Aorta (tissue), 5 donors: ENCODE measurements at places on chromosomes 11 and 22. TPM values are rescaled to one million over a fixed set of nuclear protein-coding genes. Genes with fewer than 3 reads are reported as not detected.
A peak's percentile ranks its signal among the peaks of the same experiment; 100 is the strongest.

The SYVN1 gene
- total RNA-seq, result 50.2 TPM

DNA sequence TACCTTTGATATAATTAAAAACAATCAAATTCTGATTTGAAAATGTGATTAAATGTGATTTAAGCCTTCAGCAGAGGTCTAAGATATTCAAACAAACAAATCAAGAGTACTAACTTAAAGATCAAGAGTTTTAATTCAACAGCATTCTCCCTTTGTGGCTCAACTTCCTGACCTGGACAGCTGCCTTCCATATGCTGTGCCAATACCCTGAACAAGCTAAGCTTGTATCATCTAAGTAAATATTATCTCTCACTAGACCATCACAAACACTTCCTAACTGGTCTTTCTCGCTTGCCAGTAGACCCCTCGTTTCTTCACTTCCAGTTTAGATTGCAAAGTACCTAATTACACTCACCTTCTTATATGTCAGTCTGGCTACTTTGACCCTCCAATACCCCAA lies 35.9 kb upstream of the P4HA3 start:
- no peaks in the 10 kb centered on the region for H3K4me1 ChIP-seq
- no peaks in the 10 kb centered on the region for H3K27me3 ChIP-seq
- H3K27ac ChIP-seq, result no peak overlapping the region
- DNase-seq, result no peak
- no peaks in the 10 kb centered on the region for H3K36me3 ChIP-seq
- H3K4me3 ChIP-seq, result no peak overlapping the region

DNA sequence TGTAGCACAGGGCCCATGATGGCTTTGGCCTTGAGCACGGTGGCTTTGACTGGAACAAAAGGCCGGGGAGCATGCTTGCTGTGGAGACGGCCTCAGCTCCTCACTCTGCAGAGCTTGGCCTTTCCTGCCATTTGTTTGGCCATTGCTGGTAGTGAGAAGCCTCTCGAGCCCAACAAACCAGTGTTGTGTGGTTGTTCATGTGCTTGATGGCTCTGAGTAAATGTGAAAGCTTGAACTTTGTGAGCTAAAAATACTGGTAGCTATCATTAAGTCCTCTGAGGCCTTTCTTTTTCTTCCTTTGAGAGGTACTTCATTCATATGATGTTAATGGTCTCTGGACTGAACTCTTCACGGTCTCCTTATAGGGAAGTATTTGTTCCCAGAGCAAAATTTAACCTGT lies 39.6 kb downstream of the NAT10 start:
- peaks cover 6% of the 10 kb centered on the region for H3K36me3 ChIP-seq
- no peaks in the 10 kb centered on the region for H3K4me1 ChIP-seq
- peak; percentile 53 for DNase-seq
- no peaks in the 10 kb centered on the region for H3K27me3 ChIP-seq
- H3K27ac ChIP-seq, result no peak overlapping the region

GRCh38 chr11:29018631-29019030 lies 910.4 kb downstream of the METTL15 start:
- no peak overlapping the region for H3K4me3 ChIP-seq
- H3K27me3 ChIP-seq, result no peaks in the 10 kb centered on the region
- DNase-seq, result no peak
- peaks cover 2% of the 10 kb centered on the region for H3K4me1 ChIP-seq

- no peaks in the 10 kb centered on the region for H3K36me3 ChIP-seq
- H3K27ac ChIP-seq, result no peak overlapping the region
- no peaks in the 10 kb centered on the region for H3K4me1 ChIP-seq
- no peak for DNase-seq
Observed at GRCh38 chr11:103170865-103171264, 61.6 kb downstream of the DYNC2H1 start.

DNA sequence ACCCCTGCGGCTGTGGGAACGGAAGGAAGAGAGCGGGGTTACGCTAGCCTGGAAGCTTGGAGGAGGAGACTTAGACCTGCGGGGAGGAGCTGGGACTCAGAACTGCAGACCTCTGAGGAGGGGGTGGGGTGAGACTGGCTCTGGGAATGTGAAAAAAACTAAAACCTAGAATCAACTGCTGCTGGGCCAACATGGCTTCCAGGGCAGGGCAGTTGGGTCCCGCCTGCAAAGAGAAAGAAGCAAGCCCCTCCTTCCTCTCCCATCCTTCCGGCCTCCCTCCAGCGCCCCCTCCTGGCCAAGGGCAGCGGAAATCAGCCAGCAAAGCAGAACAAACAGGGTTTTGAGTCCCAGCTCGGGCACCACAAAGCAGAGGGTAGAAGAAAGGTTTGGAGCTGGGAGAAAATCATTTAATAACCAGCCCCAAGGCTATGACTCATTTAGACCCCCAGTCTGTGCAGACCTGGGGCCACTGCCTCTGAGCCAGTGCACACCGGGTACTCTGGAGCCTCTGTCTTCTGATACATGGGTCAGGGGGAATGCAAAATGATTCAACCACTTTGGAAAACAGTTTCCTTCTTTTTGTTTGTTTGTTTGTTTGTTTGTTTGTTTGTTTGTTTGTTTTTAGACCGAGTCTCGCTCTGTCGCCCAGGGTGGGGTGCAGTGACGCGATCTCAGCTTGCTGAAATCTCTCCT lies 7.3 kb upstream of the NCF4 start:
- H3K27ac ChIP-seq, result no peak overlapping the region
- H3K36me3 ChIP-seq, result no peaks in the 10 kb centered on the region
- DNase-seq, result peak; percentile 89
- H3K4me3 ChIP-seq, result no peak overlapping the region

DNA sequence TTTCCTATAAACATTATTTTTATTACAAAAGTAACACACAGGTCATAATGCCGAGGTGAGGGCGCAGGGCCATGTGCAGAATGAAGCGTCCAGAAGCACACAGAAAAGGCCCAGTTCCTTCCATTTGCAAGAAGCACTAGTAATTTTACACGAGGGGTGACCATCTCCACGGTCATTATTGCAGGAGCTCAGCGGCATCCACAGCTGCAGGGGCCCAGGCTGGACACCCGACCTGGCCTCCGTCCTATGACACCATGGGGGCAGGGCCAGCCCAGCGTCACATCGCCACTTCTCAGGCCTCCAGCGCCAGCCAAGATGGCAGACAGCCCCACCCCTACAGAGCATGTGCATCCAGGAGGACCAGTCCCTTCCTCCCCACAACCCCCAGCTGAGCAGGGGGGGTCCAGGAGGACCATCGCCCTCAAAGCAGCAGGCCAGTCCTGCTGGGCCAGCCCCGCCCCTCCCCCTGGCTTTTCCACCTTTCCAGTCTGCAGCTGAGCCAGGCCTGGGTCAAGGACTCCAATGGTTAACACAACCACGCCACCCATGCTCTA lies 3.5 kb downstream of the IGF2 start:
- H3K27me3 ChIP-seq, result no peaks in the 10 kb centered on the region
- H3K36me3 ChIP-seq, result no peaks in the 10 kb centered on the region
- H3K4me3 ChIP-seq, result no peak overlapping the region
- no peaks in the 10 kb centered on the region for H3K4me1 ChIP-seq
- DNase-seq, result peak; percentile 36

The RIMBP3C gene
- 0.32 TPM for total RNA-seq

DNA sequence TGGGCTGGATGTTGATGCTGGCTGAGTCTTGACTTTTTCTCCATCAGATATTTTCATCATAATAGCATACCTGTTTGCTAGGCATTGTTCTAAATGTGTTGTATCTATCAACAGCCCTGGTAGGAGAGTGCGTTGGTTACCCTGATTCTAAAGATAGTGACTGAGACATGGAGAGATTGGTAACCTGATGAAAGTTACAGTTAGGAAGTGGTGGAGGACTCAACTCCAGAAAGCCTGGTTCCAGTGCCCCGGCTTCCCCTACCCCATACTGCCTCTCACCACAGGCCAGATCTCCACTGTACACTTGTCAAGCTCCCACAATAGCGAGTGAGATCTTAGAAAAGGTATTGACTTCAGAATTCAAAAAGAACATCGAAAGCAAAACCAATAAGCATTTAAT lies 22.8 kb upstream of the RELT start:
- peaks cover 3% of the 10 kb centered on the region for H3K4me1 ChIP-seq
- no peaks in the 10 kb centered on the region for H3K27me3 ChIP-seq
- no peaks in the 10 kb centered on the region for H3K36me3 ChIP-seq
- no peak for DNase-seq
- H3K4me3 ChIP-seq, result no peak overlapping the region
- no peak overlapping the region for H3K27ac ChIP-seq

The ISX gene
- total RNA-seq, result not detected

GRCh38 chr11:20601221-20601914 lies 2.0 kb downstream of the SLC6A5 start:
- H3K4me3 ChIP-seq, result no peak overlapping the region
- H3K27ac ChIP-seq, result no peak overlapping the region
- no peak for DNase-seq
- H3K4me1 ChIP-seq, result no peaks in the 10 kb centered on the region

The FAR1 gene
- total RNA-seq, result 67.1 TPM

The KRTAP5-8 gene
- total RNA-seq, result 0.42 TPM

DNA sequence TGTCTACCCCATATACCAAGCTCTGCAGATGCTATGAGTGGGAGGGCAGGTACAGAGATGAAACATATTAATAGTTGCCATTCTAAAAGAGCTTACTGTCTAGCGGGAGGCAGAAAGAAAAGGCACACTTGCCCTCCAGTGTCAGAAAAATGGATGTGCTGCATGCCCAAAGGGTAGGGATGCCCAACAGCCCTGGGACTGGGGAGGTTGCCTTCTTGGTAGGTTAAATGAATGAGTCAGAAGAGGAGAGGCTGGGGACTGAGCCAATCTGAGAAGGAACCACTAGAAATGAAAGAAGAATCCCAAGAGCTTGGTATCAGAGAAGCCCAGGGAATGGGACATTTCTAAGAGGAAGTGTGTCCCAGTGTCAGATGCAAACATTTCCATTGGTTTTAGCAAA lies 1.2 kb downstream of the BIRC3 start:
- H3K27me3 ChIP-seq, result no peaks in the 10 kb centered on the region
- H3K4me1 ChIP-seq, result peaks cover 13% of the 10 kb centered on the region
- H3K36me3 ChIP-seq, result no peaks in the 10 kb centered on the region
- H3K4me3 ChIP-seq, result no peak overlapping the region
- DNase-seq, result no peak

The CYP2D6 gene
- total RNA-seq, result 1.1 TPM

The AAMDC gene
- total RNA-seq, result 28.4 TPM

The SGSM1 gene
- total RNA-seq, result 9.5 TPM

- DNase-seq, result no peak
- H3K27ac ChIP-seq, result no peak overlapping the region
- no peaks in the 10 kb centered on the region for H3K36me3 ChIP-seq
- H3K4me3 ChIP-seq, result no peak overlapping the region
- no peaks in the 10 kb centered on the region for H3K4me1 ChIP-seq
Observed at GRCh38 chr11:106917973-106918372, 100.3 kb downstream of the GUCY1A2 start.

The PRR5L gene
- total RNA-seq, result 15.3 TPM

The NEFH gene
- 0.63 TPM for total RNA-seq

DNA sequence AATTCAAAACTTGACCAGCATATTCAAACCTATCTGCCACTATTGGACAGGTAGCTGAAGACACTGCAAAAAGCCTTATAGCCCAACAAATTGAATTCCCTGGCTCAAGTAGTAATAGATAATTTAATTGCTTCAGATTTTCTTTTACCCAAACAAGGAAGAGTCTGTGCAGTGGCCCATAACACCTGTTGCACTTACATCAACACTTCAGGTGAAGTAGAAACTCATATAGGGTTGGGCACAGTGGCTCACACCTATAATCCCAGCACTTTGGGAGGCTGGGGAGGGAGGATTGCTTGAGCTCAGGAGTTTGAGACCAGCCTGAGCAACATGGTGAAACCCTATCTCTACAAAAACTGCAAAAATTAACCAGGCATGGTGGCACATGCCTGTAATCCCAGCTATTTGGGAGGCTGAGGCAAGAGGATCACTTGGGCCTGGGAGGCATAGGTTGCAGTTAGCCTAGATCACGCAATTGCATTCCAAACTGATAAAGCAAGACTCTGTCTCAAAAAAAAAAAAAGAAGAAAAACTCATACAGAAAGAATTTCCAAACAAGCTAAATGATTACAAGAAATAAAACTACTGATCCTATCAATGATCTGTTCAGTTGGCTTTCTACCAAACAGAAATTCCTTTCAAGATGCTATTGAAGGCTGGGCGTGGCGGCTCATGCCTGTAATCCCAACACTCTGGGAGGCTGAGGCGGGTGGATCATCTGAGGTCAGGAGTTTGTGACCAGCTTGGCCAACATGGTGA lies 9.5 kb downstream of the FOLR3 start:
- no peak overlapping the region for H3K4me3 ChIP-seq
- no peaks in the 10 kb centered on the region for H3K4me1 ChIP-seq
- H3K27me3 ChIP-seq, result no peaks in the 10 kb centered on the region

DNA sequence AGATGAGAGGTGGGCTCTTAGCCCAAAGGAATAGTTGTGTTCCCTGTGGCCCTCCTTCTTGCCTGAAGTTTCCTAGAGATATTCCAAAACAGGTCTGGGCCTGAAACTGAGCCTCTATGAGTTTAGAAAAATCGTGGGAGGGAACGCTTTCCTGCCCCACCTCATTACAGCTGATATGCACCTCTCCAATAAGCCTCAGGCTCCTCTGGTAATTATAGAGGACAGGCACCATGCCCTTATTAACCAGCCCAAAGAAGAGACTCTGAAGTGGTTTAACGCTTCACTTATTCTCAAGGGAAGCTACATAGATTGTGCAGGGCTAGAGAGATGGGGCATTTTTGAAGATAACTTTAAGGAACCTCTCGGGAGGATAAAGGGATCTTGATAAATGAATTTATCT lies 3.4 kb upstream of the MPZL2 start:
- no peak for DNase-seq
- H3K36me3 ChIP-seq, result no peaks in the 10 kb centered on the region
- H3K4me3 ChIP-seq, result no peak overlapping the region
- no peak overlapping the region for H3K27ac ChIP-seq

GRCh38 chr11:2526808-2527381 lies 82.1 kb downstream of the KCNQ1 start:
- H3K27me3 ChIP-seq, result no peaks in the 10 kb centered on the region
- H3K36me3 ChIP-seq, result no peaks in the 10 kb centered on the region
- no peak overlapping the region for H3K27ac ChIP-seq
- DNase-seq, result peak; percentile 83

The TRIM48 gene
- not detected for total RNA-seq

The ELF5 gene
- total RNA-seq, result not detected

DNA sequence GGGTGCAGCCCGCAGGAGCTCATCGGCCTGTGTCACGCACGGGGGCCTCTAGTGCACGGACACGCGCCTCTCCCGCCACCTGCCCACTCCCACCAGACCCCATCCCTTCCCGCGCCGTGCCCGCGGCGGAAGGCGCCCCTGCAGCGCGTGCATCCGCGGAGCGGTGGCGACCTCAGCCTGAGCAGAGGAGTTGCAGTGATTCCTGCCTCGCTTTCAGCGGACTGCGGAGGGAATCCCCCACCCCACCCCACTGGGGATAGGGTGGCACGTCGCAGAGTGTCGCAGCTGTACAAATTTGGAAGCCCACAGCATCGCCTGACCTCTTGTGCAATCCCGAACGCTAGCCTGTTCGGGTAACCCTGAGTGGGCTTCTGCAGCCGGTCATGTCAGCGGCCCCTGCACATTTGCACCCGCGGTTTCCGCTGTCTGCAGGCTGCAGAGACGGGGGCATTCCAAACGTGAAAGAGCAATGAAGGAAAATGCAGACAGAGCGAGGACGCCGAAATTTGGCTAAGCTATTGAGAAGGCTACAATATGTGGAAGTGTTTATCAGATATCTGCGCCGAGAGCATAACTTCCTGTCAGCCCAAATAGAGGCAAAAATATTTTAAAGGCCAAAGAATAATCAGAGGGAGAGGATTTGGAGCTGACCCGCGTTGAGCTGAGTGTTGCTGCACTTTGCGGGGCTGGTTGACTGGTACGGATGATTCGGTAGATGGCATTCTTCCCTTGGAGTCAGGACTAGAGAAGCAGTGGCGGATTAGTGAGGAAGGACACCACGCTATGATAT lies 617 bp upstream of the ARHGAP20 start:
- no peaks in the 10 kb centered on the region for H3K36me3 ChIP-seq
- peak overlapping the region; percentile 52 for H3K4me3 ChIP-seq
- peak; percentile 68 for DNase-seq
- no peak overlapping the region for H3K27ac ChIP-seq
- no peaks in the 10 kb centered on the region for H3K27me3 ChIP-seq
